ENCODE measurements at places on chromosomes 4 and X.
A peak's percentile ranks its signal among the peaks of the same experiment; 100 is the strongest.

- DNase-seq: no peak
Observed at GRCh38 chr4:176949029-176949428, 156.3 kb upstream of the VEGFC start.

DNA sequence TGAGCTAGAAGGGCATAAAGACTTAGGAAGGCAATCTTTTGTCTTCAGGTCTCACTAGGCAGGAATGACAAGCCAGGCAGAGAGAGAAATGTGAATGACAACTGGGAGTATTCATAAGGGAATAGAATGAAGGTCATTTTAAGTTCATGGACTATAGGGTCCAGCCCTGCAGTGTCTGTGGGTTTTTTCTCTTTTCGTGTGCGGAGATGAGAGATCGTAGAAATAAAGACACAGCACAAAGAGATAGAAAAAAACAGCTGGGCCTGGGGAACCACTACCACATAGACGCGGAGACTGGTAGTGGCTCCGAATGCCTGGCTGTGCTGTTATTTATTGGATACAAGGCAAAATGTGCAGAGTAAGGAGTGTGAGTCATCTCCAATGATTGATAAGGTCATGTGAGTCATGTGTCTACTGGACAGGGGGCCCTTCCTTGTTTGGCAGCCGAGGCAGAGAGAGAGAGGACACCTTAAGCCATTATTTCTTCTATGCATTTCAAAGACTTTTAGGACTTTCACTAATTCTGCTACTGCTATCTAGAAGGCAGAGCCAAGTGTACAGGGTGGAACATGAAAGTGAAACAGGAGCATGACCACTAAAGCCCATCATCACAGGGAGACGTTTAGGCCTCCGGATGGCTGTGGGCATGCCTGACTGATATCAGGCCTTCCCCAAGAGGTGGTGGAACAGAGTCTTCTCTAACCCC lies 921.8 kb upstream of the PCDH10 start:
- no peak for DNase-seq

GRCh38 chr4:164779811-164780216 lies 25.9 kb downstream of the SMIM31 start:
- DNase-seq: no peak

- no peak for DNase-seq
Observed at GRCh38 chr4:168893807-168894206, 116.2 kb downstream of the CBR4 start.

DNA sequence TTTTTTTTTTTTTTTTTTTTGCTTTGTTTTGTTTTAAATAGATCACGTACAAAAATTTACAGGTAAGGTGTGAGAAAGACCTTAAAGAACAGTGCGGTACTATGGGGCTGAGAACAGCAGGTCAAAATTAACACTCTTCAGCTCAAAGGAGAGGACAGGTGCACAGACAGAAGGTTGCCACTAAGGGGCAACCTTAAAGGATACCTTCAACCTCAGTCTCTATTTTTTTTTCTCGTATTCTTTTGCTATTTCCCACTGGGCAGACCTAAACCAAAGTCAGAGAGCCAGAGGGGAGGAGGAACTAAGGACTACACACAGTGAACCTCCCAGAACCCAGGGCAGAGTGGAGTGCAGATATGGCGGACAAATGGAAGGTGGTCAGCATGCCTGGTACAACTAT lies 1984.3 kb upstream of the IGFBP7 start:
- no peak for DNase-seq

- DNase-seq: no peak
Observed at GRCh38 chrX:53321230-53321942, 40.0 kb upstream of the IQSEC2 start.

GRCh38 chrX:150201841-150202240 lies 161.3 kb upstream of the MAMLD1 start:
- DNase-seq: no peak

DNA sequence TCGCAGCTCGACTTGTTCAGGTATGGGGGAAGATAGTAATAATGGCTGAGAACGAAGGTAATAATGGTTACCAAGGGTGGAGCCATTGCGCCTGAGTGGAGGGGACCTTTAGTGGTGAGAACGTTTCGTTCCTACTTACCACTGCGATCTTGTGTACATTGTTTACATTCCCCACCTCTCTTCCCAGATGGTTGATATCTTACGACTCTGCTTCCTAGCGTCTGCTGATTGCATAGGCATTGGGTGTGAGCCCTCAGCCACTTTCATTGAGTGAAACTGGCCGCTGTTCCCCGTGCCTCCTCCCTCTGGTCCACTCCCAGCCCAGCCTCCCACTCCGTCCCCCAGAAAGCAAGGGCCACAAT lies 850 bp downstream of the IGBP1 start:
- no peak for DNase-seq

- no peak for DNase-seq
Observed at GRCh38 chrX:130393451-130394074, 8.1 kb upstream of the GPR119 start.

DNA sequence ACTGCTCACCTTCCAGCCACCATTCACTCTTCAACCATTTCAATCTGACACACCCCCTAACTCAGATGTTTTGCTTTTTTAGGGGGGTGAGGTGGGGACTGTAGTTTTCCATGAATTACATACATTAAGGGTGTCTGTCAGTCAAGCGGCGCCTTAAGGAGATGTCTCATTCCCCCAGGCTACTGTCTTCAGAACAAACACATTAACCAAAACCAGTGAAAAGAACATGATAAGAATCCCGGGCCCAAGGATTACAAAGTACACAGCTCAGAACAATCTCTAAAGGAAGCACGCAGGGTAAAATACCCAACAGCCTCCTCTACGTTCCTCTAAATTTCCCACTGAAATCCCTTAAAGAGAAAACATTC lies 62.5 kb upstream of the IRF2 start:
- no peak for DNase-seq

DNA sequence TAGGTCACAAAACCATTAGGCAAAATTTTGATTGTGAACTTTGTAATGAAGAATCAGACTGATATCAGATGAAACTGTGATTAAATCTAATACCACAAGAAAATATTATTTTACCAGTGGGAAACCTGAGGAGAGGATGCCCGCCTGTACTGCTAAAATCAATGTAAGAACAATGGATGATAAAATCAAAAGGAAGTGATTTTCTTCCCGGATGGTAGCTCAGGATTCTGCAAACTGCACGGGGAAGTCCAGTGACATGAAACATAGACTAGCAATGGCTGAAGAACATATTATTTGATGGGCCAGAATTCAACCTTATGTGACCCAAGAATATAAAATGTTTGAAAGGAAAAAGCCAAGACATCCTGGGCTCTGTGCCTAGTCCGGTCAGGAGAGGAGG lies 974.9 kb downstream of the PCDH18 start:
- no peak for DNase-seq

DNA sequence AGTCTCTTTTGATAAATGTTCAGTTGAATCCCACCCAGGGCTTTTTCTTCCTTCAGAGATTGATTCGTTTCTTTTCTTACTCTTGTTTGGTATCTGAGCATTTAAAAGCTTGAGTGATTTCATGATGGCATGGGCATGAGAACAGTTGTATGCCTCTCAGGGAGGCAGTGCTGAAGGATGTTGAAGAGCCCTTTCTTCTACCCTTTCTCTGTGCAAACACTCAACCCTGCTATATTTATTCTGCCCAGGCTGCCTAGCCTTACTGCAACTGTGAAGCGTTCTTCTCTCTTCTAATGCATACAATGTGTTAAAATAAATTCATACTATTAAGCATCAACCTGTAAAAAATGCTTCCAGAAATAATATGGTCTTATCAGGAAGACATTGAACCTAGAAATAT lies 367.6 kb upstream of the LCORL start:
- DNase-seq: no peak

DNA sequence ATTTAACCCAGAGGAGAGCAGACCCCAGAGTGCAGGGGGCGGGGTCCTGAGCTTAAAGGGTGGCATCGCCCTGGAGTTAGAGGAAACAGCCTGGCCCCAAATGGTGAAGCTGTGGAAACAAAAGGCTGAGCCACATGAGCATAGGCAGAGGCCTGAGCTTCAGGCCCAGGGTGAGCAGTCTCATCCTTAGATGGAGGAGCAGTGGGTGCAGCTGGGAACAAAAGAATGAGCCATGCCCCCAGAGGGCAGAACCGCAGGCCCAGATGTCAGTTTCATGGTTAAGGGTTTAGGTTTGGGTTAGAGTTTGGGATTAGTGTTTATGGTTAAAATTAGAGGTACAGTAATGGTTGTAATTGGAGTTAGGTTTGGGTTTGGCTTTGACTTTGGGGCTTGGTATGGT lies 44.4 kb upstream of the IL9R start:
- no peak for DNase-seq

DNA sequence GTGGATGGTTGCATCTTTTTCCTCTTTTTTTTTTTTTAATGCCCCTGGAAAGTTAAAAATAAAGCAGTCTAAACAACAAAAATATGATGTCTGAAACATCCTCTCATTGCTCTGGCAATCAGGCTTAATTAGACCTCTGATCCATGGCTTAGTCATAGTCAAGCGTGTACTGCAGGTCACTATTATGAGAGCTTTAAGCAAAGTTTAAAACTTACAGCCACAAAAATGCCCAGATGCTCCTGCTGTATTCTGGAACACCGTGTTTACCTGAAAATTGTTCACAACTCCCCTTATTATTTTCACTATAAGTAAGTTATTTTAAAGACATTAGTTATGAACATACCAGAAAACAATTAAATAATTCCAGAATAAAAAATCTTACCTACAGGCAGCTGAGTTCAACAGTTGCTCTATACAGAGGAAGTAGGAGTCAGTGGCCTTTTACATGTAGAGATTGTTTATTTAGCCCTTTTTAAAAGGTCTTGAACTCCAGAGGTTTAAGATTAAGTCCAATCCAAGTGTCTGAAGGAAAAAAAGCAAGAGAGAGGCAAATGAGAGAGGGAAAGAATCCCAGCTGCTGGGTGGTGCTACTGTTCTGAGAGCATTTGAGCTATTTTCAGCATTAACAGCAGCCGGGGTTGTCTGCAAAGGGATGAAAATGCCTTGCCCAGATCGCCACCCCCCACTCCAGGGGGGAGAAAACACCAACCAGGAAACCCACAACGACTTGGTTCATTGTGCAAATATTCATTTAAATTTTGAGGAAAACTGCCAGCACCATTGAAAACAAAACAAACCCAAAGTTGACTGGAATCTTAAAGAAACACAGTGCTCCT lies 36.9 kb downstream of the SORBS2 start:
- DNase-seq: no peak

- DNase-seq: no peak
Observed at GRCh38 chrX:3527166-3527565, 180.7 kb upstream of the MXRA5 start.

- no peak for DNase-seq
Observed at GRCh38 chr4:40193016-40193571, 3.7 kb upstream of the RHOH start.

DNA sequence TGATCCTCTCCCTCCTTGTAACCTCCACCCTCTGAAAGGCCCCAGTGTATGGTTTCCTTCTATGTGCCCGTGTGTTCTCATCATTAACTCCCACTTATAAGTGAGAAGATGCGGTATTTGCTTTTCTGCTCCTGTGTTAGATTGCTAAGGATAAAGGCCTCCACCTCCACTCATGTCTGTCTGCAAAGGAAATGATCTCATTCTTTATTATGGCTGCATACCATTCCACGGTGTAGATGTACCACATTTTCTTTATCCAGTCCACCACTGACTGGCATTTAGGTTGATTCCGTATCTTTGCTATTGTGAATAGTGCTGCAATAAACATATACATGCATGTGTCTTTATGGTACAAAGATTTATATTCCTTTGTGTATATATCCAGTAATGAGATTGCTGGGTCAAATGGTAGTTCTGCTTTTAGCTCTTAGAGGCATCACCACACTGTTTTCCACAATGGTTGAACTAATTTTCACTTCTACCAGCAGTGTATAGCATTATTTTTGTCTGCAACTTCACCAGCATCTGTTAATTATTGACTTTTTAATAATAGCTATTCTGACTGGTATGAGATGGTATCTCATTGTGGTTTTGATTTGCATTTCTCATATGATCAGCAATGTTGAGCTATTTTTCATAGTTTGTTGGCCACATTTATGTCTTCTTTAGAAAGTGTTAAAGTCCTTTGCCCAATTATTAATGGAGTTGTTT lies 1030.9 kb downstream of the FSTL5 start:
- DNase-seq: no peak

- DNase-seq: no peak
Observed at GRCh38 chrX:9805956-9806355, 19.7 kb downstream of the SHROOM2 start.

DNA sequence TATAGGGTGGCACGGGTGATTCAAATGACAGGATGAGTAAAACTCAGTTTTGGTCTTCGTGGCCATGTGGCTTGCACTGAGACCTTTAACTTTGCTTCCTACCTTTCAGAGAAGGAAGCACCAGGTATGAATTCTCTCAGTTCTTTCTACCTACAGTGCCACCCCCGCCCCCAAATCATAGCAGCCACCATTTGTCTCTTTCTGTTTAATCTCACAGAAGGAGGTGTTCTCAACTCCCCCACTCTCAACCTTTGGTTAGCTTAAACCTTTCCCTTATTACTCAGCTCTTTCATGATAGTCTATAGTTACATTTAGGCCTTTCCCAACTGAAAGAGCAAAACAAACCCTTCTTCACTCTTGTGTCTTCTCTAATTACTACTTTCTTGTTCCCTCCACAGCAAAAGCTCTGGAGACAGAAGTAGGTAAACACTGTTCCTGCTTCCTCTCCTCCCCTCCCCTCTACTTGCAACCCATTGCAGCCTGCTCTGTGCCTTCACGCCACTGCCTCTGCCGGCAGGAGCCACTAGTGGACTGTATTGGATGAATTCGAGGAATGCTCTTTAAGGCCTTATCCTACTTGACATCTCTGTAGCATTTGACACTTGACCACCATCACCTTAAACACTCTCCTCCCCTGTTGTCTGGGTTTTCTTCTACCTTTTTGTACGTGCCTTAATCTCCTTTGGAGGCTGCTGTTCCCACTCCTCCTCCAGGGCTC lies 123.7 kb downstream of the AFF1 start:
- peak; percentile 29 for DNase-seq

- DNase-seq: no peak
Observed at GRCh38 chr4:113821856-113822255, 60.3 kb upstream of the CAMK2D start.

DNA sequence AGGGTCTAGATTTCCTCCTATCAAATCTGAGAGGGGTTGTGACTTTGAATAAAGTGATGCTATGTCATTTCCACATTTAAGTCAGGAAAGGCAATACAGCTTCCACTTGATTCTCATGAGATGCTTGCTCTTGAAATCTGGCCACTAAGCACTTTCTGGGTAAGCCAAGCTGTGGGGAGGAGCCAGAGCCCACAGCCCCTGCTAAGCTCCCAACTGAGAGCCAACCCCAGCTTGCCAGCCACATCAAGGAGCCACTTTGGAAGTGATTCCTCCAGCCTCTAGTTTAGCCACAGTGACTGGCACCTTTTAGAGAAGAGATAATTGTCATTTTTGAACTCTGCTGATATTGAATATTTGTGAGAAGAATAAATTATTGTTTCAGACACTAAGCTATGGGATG lies 1441.5 kb upstream of the IGFBP7 start:
- no peak for DNase-seq

GRCh38 chr4:163744861-163745260 lies 250.4 kb downstream of the TMA16 start:
- no peak for DNase-seq

DNA sequence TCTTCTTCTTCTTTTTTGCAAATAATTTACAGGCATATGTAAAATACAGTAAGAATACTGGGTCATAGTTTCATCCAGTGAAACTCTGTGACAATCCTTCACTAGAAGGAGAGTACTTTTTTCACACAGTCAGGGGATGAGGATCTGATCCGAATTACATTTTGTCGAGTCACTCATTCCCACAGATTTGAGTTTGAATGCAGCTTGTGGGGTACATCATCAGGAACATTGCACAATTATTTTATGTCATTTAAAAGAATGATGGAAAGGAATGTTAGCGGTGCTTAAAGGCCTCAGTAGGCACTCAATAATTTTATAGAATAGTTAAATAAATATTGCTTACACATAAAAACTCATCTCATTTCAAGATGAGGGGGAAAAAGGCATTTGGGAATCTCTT lies 88.6 kb downstream of the CHRNA9 start:
- DNase-seq: no peak

Measured in activated T-cell treated with anti-CD3 and anti-CD28 coated beads for 4 hours (primary cell).